ENCODE measurements at places on chromosomes 5 and 9.
A peak's percentile ranks its signal among the peaks of the same experiment; 100 is the strongest.

- DNase-seq, result no peak
Observed at GRCh38 chr5:151073280-151073679, 7.6 kb downstream of the TNIP1 start.

DNA sequence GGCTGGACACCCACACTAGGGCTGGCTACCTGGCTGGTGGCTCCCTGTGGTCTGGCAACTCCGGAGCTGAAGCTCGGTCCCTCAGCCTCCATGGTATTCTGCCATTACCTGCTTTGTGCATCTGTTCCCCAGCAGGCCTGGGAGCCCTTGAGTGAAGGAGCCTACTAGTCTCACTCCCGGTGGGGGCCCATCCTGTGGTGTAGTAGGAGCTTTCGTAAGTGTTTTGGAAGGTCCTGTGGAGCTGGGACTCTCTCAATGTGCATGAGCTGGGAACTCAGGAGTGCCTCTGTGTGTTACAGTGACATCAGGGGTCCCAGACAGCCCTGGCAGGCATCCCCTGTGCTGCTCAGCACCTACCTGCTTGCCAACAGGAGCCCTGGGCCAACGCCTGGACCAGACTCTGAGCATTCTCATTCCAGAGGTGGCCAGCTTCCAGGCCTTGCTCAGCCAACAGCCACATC is 267.1 kb downstream of the GADD45G start:
- DNase-seq, result no peak

GRCh38 chr5:9351546-9351945 is 194.3 kb downstream of the SEMA5A start:
- no peak for DNase-seq

DNA sequence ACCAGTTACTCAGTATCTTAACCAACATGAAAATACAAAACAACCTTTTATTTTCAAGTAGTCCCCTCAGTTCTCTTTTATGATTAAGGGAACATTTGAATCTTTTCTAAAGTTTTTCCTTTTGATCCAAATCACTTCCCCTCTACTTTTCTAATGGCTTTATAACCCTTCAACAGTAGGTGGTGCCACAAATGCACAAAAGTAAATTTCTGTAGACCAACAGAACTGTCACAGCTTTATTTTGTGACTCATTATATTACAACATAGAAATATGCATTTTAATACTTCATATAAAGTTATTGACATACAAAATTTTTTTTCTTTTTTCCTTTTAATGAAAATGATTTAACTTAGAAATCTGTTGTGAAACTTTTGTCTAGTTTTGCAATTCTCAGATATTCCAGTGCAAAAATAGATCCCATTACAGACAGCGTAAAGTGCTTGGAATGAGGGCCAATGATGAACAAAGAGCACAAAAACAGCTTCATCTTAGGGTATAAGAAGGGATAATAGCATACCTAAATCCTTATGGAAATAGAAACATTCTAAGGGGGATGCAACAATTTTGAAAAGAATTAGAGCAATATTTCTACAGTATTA is 17.0 kb downstream of the NIPSNAP3B start:
- no peak for DNase-seq

DNA sequence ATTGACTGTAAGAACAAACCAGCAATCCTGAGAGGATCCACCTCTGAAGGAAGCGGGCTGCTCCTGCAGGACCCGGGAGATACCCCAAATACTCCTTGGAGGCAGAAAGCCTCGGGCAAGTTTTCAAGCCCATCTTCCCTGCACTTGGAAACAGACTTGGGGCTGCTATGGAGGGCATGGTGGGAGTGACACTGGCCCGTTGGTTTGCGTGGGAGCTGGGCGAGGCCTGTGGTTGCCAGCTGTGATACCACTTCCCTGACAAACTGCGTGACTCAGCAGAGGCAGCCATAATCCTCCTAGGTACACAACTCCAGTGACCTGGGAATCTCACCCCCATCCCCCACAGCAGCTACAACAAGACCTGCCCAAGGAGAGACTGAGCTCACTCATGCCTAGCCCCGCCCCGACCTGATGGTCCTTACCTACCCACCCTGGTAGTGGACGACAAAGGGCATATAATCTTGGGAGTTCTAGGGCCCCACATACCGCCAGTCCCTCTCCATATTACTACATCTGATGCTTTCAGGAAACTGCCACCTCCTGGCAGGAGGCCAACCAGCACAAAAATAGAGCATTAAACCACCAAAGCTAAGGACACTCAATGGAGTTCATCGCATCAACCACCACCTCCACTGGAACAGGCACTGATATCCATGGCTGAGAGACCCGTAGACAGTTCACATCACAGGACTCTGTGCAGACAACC is 38.1 kb upstream of the VLDLR start:
- DNase-seq, result no peak

- no peak for DNase-seq
Observed at GRCh38 chr5:159310511-159310910, 19.8 kb downstream of the IL12B start.

- no peak for DNase-seq
Observed at GRCh38 chr5:139985733-139986132, 57.4 kb downstream of the NRG2 start.

DNA sequence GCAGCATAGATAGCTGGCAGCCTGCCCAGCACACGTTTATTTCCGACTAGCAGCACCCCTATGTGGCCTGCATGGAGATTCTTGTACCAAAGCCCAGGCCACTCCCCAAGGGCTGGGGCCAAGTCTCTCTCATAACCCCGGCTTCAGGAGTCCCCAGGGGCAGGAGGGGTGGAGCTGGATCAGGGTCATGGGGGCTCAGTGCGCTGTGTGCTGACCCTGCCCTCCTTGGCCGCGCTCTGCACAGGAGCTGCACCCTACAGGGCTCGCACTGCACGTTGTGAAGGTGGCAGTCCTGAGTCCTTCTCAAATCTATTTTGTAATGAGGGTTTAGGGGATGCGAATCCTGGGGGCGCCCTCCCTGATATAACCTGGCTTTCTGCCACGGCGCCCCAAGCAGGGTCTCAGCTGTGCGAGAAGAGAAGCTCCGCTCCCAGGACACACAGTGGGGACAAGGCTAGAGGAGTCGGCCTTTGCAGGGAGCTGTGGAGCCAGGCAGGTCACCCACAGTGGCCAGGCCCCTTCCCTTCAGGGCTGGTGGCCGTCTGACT is 28.6 kb downstream of the NKD2 start:
- no peak for DNase-seq

- no peak for DNase-seq
Observed at GRCh38 chr5:61969347-61969746, 336.7 kb upstream of the KIF2A start.

GRCh38 chr5:75524071-75524470 is 12.4 kb downstream of the POLK start:
- no peak for DNase-seq

DNA sequence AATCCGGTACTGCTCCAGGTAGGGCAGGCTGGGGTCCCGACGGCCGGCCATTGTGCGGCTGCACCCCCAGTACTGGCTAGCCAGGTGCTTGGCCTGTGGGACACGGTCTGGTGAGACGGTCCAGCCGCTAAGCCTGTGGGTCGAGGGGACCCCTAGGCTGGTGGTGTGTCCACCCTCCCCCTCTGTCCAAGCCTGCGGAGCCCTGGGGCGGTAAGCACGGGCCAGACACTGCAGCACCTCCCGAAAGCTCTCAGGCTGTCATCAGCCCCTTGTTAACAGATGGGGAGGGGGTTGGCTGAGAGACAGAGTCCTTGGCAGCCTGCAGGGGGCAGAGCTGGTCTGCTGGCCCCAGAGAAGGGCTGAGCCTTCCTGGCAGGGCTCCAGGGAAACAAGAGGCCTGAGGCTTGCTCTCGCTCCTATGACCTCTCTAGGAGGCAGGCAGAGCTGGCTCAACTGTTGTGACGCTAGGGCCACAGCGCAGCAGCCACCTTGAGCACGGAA is 11.8 kb upstream of the MRNIP start:
- no peak for DNase-seq

- no peak for DNase-seq
Observed at GRCh38 chr9:74304598-74304997, 192.5 kb upstream of the RORB start.

DNA sequence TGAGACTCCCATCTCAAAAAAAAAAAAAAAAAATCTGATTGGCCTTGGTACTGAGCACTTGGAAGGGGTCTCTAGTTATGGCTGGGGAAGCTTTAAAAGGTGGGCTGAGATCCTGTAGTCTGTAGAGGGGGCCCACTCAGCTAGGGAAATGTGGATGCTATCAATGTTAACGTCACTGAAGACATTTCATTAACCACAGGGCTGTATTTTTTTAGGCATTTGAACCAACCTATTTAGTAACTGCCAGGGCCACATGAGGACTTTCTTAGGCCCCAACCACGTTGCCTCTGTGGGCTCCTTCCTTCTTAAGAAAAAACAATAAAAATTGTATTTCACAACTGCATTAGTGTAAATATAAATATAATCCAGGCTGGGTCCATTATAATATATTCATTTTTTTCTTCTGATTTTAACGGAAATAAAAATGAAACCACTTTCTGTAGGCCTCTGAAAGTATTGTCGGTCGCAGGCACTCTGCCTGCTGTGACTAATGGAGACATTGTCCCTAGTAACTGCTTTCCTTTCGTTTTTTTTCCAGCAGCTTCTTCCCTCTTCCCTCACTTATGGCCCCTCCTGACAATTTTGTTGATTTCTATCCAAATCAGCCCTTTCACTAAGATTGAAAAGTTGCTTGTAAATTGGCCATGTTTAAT is 71.6 kb downstream of the GCNT1 start:
- DNase-seq, result no peak

- DNase-seq, result no peak
Observed at GRCh38 chr9:37966412-37967013, 62.6 kb upstream of the SLC25A51 start.

DNA sequence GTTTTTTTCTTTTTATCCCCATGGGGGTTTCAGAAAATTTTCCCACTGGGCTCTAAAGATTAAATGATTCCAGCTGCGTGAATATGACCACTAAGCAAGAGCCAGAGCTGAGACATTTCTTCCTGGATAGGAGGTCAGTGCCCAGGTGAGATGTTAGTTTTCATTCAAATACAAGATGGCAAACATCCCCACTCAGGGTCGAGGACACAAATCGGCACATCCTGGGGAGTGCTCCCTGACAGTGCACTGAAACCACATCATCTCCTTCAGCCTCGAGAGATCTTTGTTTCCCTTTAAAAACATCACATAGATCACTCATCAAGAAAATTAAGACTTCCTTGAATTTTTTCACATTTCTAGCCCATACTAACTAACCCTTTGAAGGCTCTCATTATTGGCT is 273.2 kb upstream of the PANK3 start:
- DNase-seq, result no peak

DNA sequence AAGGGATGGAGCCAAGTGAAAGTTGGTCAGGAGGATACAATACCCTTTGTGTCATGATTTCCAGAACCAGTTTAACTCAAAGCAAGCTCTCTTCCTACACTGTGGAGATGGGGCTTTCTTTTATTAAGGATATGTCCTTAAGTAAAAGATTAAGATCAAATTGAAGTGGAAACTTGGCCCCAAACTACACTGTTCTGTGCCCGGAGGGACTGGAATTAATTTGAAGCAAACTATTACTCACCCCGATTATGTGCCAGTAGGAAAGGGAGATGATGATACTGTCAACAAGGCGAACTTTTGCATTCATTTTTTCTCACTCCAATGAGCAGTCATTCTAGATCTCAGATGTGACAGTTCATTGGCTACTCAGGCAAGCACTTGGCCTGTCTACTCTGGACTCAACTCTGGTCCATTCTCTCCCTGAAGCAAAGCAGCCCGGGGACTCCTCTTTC is 186.7 kb downstream of the NTRK2 start:
- DNase-seq, result no peak

DNA sequence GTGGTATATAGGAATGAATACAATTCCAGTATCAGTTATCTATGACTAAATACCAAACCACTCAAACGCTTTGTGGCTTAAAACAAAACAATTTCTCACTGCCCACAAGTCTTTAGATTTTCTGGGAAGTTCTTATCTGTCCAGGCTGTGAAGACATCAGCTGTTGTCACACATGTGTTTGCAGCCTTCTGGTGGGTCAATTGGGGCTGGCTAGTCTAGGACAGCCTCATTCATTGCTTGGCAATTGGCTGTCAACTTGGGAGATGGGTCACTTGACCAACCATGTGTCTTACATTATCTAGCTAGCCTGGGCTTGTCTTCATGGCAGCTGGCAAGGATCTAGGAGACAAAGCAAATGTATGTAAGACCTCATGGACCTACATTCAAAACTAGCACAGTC is 53.8 kb upstream of the PAPPA start:
- no peak for DNase-seq

- DNase-seq, result no peak
Observed at GRCh38 chr5:62689599-62690368, 111.2 kb downstream of the LRRC70 start.

DNA sequence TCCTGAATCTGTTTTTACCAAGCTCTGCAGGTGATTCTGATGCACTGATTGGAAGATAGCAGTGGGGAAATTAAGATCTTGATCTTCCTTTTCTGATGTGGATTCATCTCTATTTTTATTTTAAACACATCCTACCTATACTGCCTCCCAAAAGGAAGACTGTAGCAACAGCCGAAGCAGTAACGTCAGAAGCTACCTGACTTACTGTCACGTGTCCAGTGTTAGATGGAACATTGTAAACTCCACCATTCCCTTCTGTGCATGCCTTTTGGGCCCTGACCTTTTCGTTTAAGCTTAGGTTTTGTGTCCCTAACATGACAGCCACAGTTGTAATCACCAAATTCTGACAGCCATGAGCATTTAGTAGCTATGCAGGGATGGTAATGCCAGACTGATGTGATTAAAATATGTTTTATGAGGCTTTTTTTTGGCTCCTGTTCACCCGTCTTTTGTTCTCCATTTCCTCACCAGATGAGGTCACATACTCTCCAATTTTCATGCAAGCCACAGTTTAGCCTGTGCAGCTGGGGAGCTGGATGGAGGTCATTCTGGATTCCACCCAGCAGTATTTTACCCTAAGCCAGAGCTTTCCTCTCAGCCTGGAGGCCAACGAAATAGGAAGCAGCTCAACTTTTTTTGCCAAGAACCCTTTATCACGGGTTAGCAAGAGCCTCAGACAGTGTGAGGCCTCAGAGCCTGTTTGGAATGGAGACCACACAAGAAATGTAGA is 15.6 kb upstream of the FOXD1 start:
- no peak for DNase-seq

DNA sequence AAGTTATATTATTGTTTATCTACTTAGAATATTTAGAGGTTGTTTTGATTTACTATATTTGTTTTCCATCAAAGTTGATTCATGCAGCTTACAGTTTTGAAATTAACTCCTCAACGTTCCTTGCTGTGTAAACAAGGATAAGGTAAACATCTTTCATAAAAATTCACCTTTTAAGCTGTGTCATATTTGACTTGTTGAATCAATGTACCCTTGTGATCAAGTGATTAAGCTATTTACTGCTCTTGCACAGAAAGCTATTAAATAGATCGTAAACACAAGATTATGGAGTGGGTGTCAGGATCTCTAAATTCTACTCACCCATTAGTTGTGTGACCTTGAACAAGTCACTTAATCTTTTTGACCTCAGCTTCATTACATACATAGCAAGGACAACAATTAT is 2054.0 kb upstream of the NUDT12 start:
- no peak for DNase-seq

- no peak for DNase-seq
Observed at GRCh38 chr9:7970681-7971330, 171.2 kb upstream of the DMAC1 start.

GRCh38 chr5:162209005-162209605 is 141.5 kb downstream of the GABRG2 start:
- DNase-seq, result peak; percentile 3
